Activated naive CD4-positive, alpha-beta T cell (primary cell): ENCODE measurements at places on chromosomes 11 and 22.

GRCh38 chr11:12695873-12696272 is 21.7 kb downstream of the TEAD1 start:
- no peak for DNase-seq

DNA sequence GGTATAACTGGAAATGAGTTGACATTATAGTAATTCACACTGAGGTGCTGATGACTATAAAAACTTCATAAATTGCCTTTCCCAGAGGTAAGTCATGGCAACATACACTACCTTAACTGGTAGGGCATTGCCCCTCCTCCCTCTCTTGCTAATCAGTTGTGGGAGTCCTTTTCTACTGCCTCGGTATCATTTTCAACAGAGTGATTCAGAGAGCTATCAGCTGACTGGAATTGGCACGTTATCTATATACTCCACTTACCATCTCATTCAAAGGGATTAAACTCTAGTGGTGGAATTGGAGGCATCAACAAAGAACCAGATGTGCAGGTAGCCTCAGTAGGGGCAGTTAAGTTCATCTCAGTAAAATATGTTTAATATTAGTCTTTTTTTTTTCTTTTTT is 8.0 kb upstream of the NUP160 start:
- DNase-seq, result no peak

- no peak for DNase-seq
These were observed 74.0 kb downstream of the TRAF6 start for GRCh38 chr11:36436064-36436463.

- no peak for DNase-seq
These were observed 59.0 kb downstream of the MYH9 start for GRCh38 chr22:36328635-36329253.

GRCh38 chr11:64969209-64969608 is 2.7 kb downstream of the MAJIN start:
- DNase-seq, result no peak

DNA sequence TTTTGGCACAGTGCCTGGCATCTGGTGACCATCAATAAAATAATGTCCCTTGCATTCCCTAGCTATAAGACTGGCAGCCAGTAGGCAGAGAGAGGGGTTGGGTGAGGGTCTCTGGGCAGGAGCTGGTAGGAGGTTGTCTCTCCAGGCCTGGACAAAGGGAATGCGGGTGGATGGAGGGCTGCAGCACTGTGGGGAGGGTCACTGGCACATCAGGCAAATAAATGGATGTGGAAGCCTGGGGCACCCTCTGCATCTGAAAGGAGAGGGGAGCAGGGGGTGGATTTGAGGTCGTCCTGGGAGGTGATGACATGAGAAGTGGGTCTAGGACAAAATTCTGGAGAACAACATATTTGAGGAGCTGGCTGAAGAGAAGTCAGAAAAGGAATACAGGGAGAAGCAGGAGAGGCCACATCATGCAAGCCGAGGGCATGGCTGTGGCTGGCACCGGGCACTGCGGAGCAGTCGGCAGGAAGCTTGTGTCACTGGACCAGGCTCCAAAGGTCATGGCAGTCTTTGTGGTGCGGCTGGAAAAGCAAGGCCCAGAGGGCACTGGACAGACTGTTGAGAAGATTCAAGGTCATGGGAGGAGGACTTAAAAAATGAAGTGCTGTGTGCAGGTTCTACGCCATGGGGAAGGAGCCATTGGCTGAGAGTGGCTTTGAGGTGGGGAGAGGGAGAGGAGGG is 36.5 kb upstream of the THY1 start:
- DNase-seq, result no peak

DNA sequence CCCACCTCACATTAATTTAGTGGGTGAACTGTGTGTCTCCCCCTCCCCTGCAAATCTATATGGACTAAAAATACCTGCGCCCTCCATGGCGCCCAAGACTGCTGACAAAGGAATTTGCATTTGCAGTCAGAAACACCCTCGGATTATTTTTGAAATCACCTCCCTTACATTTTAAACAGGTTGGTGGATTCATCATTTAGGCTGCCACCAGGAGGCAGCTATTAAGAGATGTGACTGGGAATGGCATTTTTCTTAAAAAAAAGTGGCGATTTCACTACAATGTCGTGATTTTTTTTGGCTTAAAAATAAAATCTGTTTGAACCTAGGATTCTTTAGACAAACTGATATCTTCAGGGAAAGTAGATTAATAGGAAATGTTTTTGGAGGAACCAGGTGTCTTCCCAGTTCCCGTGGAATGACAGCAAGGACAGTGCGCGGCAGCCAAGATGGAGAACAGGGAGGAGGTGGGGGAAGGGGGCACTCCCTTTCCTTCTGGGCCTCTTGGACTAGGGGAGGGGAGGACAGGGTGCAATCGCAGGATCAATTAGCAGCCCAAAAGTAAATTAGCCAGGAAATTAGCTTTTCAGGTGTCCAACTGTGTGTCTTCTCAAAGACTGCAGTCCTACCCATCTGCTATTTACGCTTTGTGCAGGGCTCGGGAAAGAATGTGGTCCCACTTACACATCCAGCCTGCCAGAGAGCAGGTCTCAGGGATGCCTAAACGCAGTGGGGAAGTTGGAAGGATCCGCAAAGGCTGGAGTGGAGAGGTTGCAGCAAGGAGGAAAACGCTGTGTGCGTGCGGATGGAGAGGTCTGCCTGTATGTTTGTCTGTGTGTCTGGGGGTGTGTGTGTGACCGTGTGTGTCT is 496.4 kb downstream of the NTM start:
- DNase-seq, result no peak

DNA sequence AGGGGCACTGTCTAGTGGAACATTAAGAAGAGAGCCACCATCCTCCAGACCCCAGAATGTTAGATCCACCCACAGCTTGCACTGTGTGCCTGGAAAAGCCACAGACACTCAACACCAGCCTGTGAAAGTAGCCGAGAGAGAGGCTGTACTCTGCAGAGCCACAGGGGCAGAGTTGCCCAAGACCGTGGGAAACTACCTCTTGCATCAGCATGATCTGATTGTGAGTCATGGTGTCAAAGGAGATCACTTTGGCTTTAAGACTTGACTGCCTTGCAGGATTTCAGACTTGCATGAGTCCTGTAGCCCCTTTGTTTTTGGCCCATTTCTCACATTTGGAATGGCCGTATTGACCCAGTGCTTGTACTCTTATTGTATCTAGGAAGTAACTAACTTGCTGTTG is 115.9 kb upstream of the CCDC179 start:
- DNase-seq, result no peak
